ENCODE measurements at places on chromosomes 12 and 14. TPM values are rescaled to one million over a fixed set of nuclear protein-coding genes. Genes with fewer than 3 reads are reported as not detected.

Gene PTPRB
- total RNA-seq = 98.7 TPM

Gene GYS2
- not detected for total RNA-seq

Gene SELPLG
- 0.07 TPM for total RNA-seq

Gene PTGR2
- total RNA-seq = 1.9 TPM

Gene BCL11B
- 0.14 TPM for total RNA-seq

Gene DENND5B
- 7.8 TPM for total RNA-seq

Gene GPR84
- total RNA-seq = not detected

Gene MIPOL1
- 23.7 TPM for total RNA-seq

Gene ITGB7
- total RNA-seq = 0.42 TPM

Gene RHOF
- total RNA-seq = 7.6 TPM

Gene EFS
- not detected for total RNA-seq

Gene PLEK2
- 10.4 TPM for total RNA-seq

Gene ZDHHC22
- total RNA-seq = under 0.01 TPM

Gene NEUROD4
- not detected for total RNA-seq

Gene KRT6C
- total RNA-seq = 0.07 TPM

Gene ANKRD33
- 0.20 TPM for total RNA-seq

Gene CYP27B1
- 0.35 TPM for total RNA-seq

Gene RHEBL1
- total RNA-seq = 2.2 TPM

Gene SLC24A4
- not detected for total RNA-seq

Gene OTUB2
- total RNA-seq = 0.53 TPM

Gene AKAP5
- 0.53 TPM for total RNA-seq

Gene CLEC4E
- total RNA-seq = not detected

Gene RFX4
- not detected for total RNA-seq

Gene GLT1D1
- total RNA-seq = not detected

Gene IL26
- not detected for total RNA-seq

Gene FAM186B
- total RNA-seq = 0.13 TPM

Gene INSM2
- not detected for total RNA-seq

Gene LRRC10
- total RNA-seq = not detected

Gene KCNMB4
- total RNA-seq = 8.7 TPM

Gene TDRD9
- total RNA-seq = 0.92 TPM

Gene GPR132
- not detected for total RNA-seq

Gene CLEC4D
- not detected for total RNA-seq

Gene AQP2
- not detected for total RNA-seq

Gene C14orf39
- 0.26 TPM for total RNA-seq

Gene HOXC12
- not detected for total RNA-seq

Gene SMCO2
- total RNA-seq = 0.13 TPM

Gene REP15
- 1.3 TPM for total RNA-seq

Gene CPNE6
- not detected for total RNA-seq

Gene LRTM2
- not detected for total RNA-seq

Gene PLA2G1B
- total RNA-seq = not detected

Gene TESPA1
- not detected for total RNA-seq

Gene HOXC10
- total RNA-seq = not detected

Gene DBX2
- total RNA-seq = not detected

Gene APPL2
- 14.6 TPM for total RNA-seq

Gene RCOR1
- total RNA-seq = 12.3 TPM

Gene AKAP6
- total RNA-seq = 0.26 TPM

Gene KCNC2
- not detected for total RNA-seq

Gene SLC6A13
- total RNA-seq = not detected

Gene FBXO34
- total RNA-seq = 31.7 TPM

Gene CD4
- 0.07 TPM for total RNA-seq

Gene CLBA1
- total RNA-seq = 5.5 TPM

Gene CCDC177
- total RNA-seq = not detected

Gene OAS1
- 14.2 TPM for total RNA-seq

Gene KRT5
- 0.66 TPM for total RNA-seq

Gene C12orf42
- not detected for total RNA-seq

Gene P2RX7
- 7.6 TPM for total RNA-seq

Gene IL22
- not detected for total RNA-seq

Gene C12orf75
- total RNA-seq = 54.6 TPM

Gene CCDC77
- 10.0 TPM for total RNA-seq

All from pulmonary artery endothelial cell (primary cell).